Tibial nerve (tissue), 4 donors: ENCODE measurements at places on chromosomes 3 and 15. TPM values are rescaled to one million over a fixed set of nuclear protein-coding genes. Genes with fewer than 3 reads are reported as not detected.

HCN4 gene
- not detected for total RNA-seq

REC114 gene
- total RNA-seq = not detected

RTP3 gene
- total RNA-seq = not detected

MASP1 gene
- total RNA-seq = 6.6 TPM

CDHR4 gene
- total RNA-seq = 1.4 TPM

FBXO40 gene
- total RNA-seq = not detected

TRIM71 gene
- total RNA-seq = 0.22 TPM

ANKUB1 gene
- 0.87 TPM for total RNA-seq

CCDC39 gene
- total RNA-seq = not detected

- no peak overlapping the region for H3K4me3 ChIP-seq
- DNase-seq = no peak
- peaks cover 77% of the 10 kb centered on the region for H3K4me1 ChIP-seq
- peak overlapping the region; percentile 37 for H3K27ac ChIP-seq
Observed at GRCh38 chr3:58627570-58627885, 39.0 kb downstream of the FAM3D start.

- no peaks in the 10 kb centered on the region for H3K36me3 ChIP-seq
- no peak overlapping the region for H3K4me3 ChIP-seq
- H3K4me1 ChIP-seq = no peaks in the 10 kb centered on the region
- no peak for DNase-seq
Observed at GRCh38 chr3:100546020-100546744, 53.8 kb downstream of the TMEM45A start.

DNA sequence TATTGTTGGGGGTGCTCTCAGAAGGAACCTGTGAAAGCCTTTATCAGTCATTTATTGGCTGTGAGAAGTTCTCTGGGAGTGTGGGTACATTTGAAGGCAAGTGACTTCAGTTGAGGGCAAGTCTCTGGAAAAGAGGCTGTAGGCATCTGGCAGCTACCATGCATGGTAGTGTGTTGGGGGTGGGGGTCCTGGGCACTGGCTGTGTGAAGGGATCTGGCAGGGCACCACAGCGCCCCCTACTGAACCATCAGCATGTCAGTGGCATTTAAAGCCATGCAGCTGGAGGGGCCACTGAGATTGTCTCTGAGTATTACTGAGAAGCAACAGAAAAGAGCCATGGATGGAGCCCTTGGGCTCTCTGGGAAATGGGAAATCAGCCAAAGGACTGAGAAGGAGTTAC, 30.6 kb downstream of the CRTAP start:
- peaks cover 4% of the 10 kb centered on the region for H3K36me3 ChIP-seq
- no peak overlapping the region for H3K27ac ChIP-seq

DNA sequence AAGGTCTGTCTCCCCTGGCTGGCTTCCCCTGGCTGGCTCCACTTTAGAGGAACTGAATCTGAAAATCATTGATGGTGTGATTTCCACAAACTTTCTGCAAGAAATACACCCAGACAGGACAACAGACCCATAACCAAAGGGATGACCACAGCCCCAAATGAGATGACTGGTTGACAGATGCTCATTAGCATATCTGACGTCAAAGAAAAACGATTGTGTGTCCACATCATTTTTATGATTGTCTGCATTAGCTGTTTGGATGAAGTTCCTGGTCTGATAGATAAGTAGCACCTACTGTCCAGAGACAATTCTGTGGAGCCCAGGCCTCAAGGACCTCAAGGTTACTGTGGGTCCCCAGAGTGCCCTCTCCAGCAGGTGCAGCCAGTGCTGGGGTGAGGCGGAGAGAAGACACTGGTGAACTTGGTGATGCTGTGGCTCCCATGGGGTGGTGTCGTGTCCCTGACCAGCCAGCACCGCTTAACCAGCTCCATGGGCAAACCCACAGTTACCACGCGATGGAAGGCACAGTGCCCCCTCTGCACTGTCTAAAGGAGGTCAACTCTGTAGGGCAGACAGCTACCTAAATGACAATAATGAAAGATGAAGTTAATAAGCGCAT, 127.4 kb downstream of the NSMCE3 start:
- H3K27me3 ChIP-seq = no peaks in the 10 kb centered on the region
- H3K36me3 ChIP-seq = no peaks in the 10 kb centered on the region
- peak; percentile 2 for DNase-seq
- no peak overlapping the region for H3K4me3 ChIP-seq

DNA sequence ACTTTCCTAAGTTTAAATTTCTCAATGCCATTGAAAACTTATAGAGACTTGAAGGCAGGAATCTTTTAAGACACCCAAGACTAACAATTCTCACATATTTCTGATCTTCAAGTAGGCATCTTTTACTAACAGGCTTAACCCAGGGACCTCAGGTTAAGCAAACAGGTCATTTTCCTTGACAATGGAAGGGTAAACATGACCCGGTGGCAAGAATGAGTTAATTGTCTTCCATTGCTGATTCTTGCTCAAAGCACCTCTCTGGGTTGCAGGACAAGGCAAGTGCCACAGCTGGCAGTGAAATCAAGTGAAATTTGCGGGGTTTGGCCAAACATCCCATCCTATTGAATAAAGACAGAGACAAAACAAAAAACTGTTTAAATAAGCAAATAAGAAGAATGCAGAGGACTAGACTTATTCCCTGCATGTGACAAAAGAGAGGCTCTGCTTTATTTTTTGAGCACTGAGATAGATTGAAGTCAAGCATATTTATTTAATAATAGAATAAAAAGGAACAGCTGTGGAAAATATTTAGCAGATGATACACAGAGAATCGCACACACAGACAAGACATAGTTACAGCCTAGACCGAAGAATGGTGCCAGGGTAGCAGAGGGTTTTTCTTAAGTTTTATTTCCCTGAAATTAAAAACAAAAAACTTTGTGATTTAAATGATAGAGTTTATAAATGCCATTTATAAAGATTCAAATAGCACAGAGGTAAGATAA, 56.0 kb upstream of the MITF start:
- no peaks in the 10 kb centered on the region for H3K4me1 ChIP-seq
- no peak overlapping the region for H3K27ac ChIP-seq
- H3K36me3 ChIP-seq = no peaks in the 10 kb centered on the region
- H3K27me3 ChIP-seq = no peaks in the 10 kb centered on the region
- H3K4me3 ChIP-seq = no peak overlapping the region

- no peaks in the 10 kb centered on the region for H3K4me1 ChIP-seq
- H3K4me3 ChIP-seq = no peak overlapping the region
- no peak for DNase-seq
- H3K36me3 ChIP-seq = no peaks in the 10 kb centered on the region
- no peaks in the 10 kb centered on the region for H3K27me3 ChIP-seq
- H3K27ac ChIP-seq = no peak overlapping the region
Observed at GRCh38 chr3:122618614-122619013, 41.2 kb downstream of the PARP15 start.

GRCh38 chr3:124995460-124995994, 60.3 kb downstream of the HEG1 start:
- peaks cover 67% of the 10 kb centered on the region for H3K36me3 ChIP-seq
- H3K4me1 ChIP-seq = no peaks in the 10 kb centered on the region
- DNase-seq = peak; percentile 70
- no peaks in the 10 kb centered on the region for H3K27me3 ChIP-seq
- H3K4me3 ChIP-seq = no peak overlapping the region

- no peaks in the 10 kb centered on the region for H3K36me3 ChIP-seq
- no peak overlapping the region for H3K4me3 ChIP-seq
- H3K27ac ChIP-seq = peak overlapping the region; percentile 85
- H3K4me1 ChIP-seq = no peaks in the 10 kb centered on the region
- no peaks in the 10 kb centered on the region for H3K27me3 ChIP-seq
Observed at GRCh38 chr3:99659032-99659431, 20.6 kb downstream of the COL8A1 start.

DNA sequence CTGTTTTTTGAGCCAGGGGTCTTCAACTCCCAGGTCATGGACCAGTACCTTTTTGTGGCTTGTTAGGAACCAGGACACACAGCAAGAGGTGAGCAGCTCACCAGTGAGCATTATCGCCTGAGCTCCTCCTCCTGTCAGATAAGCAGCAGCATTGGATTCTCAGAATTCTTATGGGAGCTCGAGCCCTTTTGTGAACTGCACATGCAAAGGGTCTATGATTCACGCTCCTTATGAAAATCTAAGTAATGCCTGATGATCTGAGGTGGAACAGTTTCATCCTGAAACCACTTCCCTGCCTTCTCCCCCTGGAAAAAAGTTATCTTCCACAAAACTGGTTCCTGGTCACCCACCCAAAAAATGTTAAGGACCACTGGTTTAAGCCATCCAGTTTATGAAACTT, 1047.6 kb downstream of the OTOL1 start:
- H3K27ac ChIP-seq = no peak overlapping the region
- H3K36me3 ChIP-seq = no peaks in the 10 kb centered on the region
- no peaks in the 10 kb centered on the region for H3K27me3 ChIP-seq
- H3K4me1 ChIP-seq = no peaks in the 10 kb centered on the region
- no peak overlapping the region for H3K4me3 ChIP-seq

- no peaks in the 10 kb centered on the region for H3K27me3 ChIP-seq
- no peak overlapping the region for H3K4me3 ChIP-seq
- no peak overlapping the region for H3K27ac ChIP-seq
Observed at GRCh38 chr15:45384700-45385099, 6.4 kb upstream of the GATM start.

- H3K4me3 ChIP-seq = no peak overlapping the region
- no peaks in the 10 kb centered on the region for H3K4me1 ChIP-seq
- no peaks in the 10 kb centered on the region for H3K36me3 ChIP-seq
- no peaks in the 10 kb centered on the region for H3K27me3 ChIP-seq
- no peak for DNase-seq
Observed at GRCh38 chr15:70765504-70766281, 2.3 kb upstream of the UACA start.

DNA sequence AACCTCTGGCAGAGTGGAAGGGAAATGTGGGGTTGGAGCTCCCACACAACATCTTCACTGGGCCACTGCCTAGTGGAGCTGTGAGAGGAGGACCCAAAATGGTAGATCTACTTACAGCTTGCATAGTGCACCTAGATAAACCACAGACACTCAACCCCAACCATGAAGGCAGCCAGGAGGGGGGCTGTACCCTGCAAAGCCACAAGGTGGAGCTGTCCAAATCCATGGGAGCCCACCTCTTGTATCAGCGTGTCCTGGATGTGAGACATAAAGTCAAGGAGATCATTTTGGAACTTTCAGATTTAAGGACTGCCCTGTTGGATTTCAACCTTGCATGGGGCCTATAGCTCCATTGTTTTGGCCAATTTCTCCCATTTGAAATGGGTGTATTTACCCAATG, 20.9 kb downstream of the TP63 start:
- H3K36me3 ChIP-seq = no peaks in the 10 kb centered on the region
- DNase-seq = no peak
- H3K27me3 ChIP-seq = no peaks in the 10 kb centered on the region
- no peak overlapping the region for H3K27ac ChIP-seq

- no peak for DNase-seq
- no peak overlapping the region for H3K27ac ChIP-seq
- H3K4me1 ChIP-seq = no peaks in the 10 kb centered on the region
- H3K4me3 ChIP-seq = no peak overlapping the region
- no peaks in the 10 kb centered on the region for H3K36me3 ChIP-seq
Observed at GRCh38 chr3:184479426-184480126, 82.0 kb upstream of the EPHB3 start.

DNA sequence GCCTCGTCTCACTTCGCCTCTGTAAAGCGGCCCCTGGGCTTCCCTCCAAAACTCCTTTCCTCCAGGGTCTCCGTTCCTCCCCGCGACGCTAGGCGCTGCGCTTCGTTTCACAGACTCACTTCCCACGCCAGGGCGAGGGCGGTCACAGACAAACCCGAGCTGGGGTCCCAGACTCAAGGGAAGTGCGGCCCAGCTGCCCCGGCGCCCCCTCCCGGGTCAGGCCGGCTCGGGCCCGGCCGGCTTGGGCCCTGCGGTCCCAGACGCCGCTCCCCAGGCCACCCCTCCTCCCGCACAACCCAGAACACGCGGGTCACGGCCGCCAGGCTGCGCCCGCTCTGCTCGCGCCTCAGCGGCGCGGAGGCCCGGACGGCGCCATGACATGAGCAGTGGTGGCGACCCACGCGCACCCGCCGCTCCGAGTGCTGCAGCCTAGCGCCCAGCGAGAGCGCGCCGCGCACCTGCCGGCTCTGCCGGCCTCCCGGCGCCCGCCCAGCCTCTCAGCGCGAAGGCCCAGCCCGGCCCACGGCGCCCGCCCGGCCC, 547 bp downstream of the NUP210 start:
- H3K27ac ChIP-seq = no peak overlapping the region
- H3K4me3 ChIP-seq = peak overlapping the region; percentile 67
- no peaks in the 10 kb centered on the region for H3K36me3 ChIP-seq

DNA sequence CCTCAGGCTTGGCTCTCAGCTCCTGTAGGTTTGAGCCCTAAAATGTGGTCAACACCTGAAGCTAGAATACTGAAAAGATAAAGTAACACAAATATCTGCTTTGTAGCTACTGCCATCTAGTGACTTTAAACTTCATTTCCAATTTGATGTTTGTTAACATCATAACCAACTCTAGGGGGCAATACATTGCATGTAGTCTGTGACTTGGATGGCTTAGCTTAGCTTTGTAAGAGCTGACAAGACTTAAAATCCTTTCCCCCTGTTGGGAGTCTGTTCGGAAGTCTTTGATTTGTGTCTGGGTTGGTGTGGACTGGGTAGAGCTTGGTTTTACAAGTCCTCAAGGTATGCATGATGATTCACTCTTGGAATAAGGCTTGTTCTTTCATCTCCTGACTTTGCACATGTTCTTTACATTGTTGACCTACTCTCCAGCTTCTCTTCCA, 51.7 kb downstream of the SCN11A start:
- DNase-seq = no peak
- no peak overlapping the region for H3K4me3 ChIP-seq

DNA sequence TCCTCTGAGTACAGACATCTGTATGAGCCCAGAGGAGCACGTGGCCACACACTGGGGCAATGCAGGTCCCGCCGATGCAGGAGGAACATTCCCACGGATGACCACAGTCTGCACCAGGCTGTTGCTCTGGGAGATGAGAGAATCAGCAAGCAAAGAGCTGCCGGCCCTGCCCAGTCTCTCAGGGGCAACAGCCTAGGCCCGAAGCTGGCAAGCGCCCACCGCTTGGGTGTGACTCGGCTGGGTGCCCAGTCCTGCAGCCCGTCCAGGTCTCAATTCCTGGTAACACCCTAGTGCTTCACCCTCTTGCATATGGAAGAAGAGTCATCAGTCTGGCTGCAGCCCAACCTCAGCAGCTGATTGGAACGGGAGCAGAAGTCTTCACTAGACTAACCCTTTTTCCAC, 153.7 kb upstream of the HES1 start:
- H3K27ac ChIP-seq = no peak overlapping the region
- no peaks in the 10 kb centered on the region for H3K4me1 ChIP-seq
- no peak overlapping the region for H3K4me3 ChIP-seq
- peak; percentile 67 for DNase-seq

DNA sequence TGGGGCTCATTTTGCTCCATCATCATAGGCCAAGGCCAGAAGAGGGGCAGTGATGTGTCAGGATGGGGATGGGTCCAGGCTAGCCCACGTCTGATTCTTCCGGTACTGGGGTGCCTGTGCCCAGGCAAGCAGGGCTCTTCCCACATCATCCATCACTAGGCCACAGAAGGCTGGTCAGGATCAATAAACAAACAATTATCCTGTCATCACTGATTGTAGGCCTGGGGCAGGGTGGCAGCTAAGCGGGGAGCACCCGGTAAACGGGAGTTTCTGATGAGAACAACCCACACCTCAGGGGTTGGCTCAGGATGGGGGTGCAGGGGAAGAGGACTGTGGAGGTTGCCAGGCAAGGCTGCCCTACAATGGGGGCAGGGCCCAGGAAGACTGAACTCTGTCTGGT, 18.1 kb upstream of the CACNA2D2 start:
- H3K4me3 ChIP-seq = no peak overlapping the region
- no peak overlapping the region for H3K27ac ChIP-seq
- H3K27me3 ChIP-seq = no peaks in the 10 kb centered on the region

- no peak overlapping the region for H3K4me3 ChIP-seq
- no peaks in the 10 kb centered on the region for H3K27me3 ChIP-seq
- no peak for DNase-seq
- H3K4me1 ChIP-seq = no peaks in the 10 kb centered on the region
- H3K27ac ChIP-seq = no peak overlapping the region
Observed at GRCh38 chr15:90375071-90375470, 13.0 kb upstream of the IQGAP1 start.
